Mesothelial cell of epicardium (in vitro differentiated cells): ENCODE measurements at places on chromosomes 1 and 21. TPM values are rescaled to one million over a fixed set of nuclear protein-coding genes. Genes with fewer than 3 reads are reported as not detected.

GLIS1 gene
- total RNA-seq, result 1.1 to 1.6 TPM (median 1.2 TPM) in 3 replicates

MNDA gene
- not detected in 3 replicates for total RNA-seq

TNFSF18 gene
- total RNA-seq, result 3.3 to 4.6 TPM (median 3.7 TPM) in 3 replicates

ACTL8 gene
- total RNA-seq, result not detected in 3 replicates

GRIK1 gene
- total RNA-seq, result 4.3 to 5.9 TPM (median 5.4 TPM) in 3 replicates

LRRN2 gene
- total RNA-seq, result 3.3 to 4.3 TPM (median 3.9 TPM) in 3 replicates

PDC gene
- total RNA-seq, result not detected in 3 replicates

PDZK1IP1 gene
- not detected in 3 replicates for total RNA-seq

NPPA gene
- not detected in 3 replicates for total RNA-seq

DHRS3 gene
- total RNA-seq, result 1,067 to 1,086 TPM (median 1,071 TPM) in 3 replicates

TPTE gene
- total RNA-seq, result not detected in 3 replicates

DNA sequence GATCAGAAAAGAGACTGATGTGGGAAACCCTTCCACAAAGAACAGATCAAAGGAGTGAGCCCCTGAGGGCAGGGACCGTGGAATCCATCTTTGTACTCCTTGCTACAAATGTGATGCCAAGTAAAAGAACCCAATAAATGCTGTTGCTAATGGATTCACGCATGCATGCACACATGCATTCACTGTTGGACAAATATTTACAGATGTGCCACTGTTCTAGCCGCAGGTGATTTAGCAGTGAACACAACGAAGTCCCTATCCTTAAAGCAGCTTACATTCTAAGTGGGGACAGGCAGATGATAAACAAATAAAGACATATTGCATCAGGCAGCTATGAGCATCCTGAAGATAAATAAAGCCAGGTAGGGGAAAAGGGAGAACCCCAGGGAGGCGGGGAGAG, 67.8 kb downstream of the ITPKB start:
- DNase-seq, result no peak

- no peak for DNase-seq
Observed at GRCh38 chr1:6358144-6358624, 35.4 kb downstream of the ACOT7 start.

- peak; percentile 68 for DNase-seq
Observed at GRCh38 chr21:41612674-41613532, 104.9 kb upstream of the TMPRSS2 start.

DNA sequence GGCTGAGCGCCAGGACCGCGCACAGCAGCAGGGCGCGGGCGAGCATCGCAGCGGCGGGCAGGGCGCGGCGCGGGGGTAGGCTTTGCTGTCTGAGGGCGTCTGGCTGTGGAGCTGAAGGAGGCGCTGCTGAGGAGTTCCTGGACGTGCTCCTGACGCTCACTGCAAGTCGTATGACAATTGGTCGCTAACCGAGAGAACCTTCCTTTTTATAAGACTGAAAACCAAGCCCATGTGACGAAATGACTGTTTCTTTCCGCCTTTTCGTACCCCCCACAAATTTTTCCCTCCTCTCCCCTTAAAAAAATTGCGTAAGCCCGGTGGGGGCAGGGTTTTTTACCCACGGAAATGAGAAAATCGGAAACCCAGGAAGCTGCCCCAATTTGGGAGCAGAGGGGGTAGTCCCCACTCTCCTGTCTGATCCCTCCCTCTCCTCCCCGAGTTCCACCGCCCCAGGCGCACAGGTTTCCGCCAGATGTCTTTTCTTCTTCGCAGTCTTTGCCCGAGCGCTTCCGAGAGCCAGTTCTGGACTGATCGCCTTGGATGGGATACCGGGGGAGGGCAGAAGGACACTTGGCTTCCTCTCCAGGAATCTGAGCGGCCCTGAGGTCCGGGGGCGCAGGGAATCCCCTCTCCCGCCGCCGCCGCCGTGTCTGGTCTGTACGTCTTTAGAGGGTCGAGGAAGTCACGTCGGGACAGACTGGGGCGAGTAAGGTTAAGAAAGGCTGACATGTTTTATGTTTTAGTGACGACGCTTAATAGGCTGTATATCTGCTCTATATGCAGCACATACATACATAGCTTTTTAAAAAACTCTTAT, at the start of gene PTGS2:
TSS of gene PTGS2 (minus strand) at position 179 of the 817 bp plus-strand sequence. CDS start at position 46, 133 bp downstream.
- peak; percentile 78 for DNase-seq

GRCh38 chr21:46556802-46557201, 48.1 kb downstream of the S100B start:
- no peak for DNase-seq

- DNase-seq, result no peak
Observed at GRCh38 chr1:5430911-5431697, 561.1 kb downstream of the NPHP4 start.

DNA sequence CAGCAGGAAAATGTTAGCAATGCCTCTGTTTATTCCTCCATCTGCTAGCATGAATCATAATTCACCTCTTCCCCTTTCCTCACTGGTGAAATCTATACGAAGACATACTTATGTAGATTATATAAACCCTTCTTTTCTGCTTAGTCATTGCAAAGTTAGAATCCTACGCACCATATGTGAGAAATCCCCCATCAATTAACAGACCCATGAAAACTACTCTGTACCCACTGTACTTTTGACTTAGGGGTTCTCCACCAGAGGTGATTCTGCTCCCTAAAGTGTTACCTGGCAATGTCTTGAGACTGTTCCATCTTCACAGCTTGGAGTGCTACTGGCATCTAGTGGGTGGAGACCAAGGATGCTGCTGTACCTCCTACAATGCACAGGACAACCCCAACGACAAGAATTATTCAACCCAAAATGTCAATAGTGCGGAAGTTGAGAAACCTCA, 49.6 kb upstream of the KCTD3 start:
- DNase-seq, result no peak

DNA sequence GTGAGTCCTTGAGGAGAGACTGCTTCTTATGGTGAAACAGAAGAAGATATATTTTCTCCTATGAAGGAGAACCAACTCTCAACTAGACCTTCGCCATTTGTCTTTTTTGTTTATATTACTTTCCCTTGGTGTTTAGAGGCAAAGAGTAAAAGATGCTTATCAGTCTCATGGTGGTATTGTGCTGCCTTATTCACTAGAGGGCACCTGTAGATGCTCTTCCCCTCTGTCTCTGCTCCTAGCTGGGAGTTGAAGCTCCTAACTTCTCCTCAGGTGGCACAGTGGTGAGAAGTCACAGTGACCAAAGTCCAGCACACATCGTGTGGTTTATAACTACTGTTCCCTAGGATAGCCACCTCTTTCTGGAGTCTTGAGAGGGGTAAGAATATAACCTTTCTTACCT, 1359.6 kb downstream of the PLA2G4A start:
- no peak for DNase-seq

- no peak for DNase-seq
Observed at GRCh38 chr1:87284456-87285240, 44.0 kb upstream of the LMO4 start.

GRCh38 chr1:31811605-31812004, 4.2 kb downstream of the SPOCD1 start:
- DNase-seq, result no peak

GRCh38 chr21:19123525-19123924, 719.9 kb upstream of the TMPRSS15 start:
- no peak for DNase-seq

DNA sequence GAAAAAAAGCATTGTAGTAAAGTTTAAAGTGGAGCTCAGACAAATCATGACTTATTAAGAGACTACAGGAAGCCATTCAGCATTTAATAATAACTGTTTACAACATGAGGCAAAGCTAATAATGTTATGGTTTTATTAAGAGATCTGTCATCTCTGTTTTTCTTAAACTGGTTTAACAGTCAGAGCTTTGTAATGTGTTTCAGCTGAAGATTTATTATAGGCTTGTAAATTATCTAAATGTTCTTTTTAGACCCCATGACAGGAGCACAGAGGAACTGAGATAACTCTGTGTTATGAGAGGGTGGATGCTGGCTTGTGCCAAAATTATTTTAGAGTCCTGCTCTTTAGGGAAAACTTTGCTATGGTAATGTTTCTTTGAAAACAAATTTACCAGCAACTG, 38.0 kb upstream of the RWDD3 start:
- DNase-seq, result no peak

- no peak for DNase-seq
Observed at GRCh38 chr1:245598524-245599305, 443.9 kb downstream of the KIF26B start.

DNA sequence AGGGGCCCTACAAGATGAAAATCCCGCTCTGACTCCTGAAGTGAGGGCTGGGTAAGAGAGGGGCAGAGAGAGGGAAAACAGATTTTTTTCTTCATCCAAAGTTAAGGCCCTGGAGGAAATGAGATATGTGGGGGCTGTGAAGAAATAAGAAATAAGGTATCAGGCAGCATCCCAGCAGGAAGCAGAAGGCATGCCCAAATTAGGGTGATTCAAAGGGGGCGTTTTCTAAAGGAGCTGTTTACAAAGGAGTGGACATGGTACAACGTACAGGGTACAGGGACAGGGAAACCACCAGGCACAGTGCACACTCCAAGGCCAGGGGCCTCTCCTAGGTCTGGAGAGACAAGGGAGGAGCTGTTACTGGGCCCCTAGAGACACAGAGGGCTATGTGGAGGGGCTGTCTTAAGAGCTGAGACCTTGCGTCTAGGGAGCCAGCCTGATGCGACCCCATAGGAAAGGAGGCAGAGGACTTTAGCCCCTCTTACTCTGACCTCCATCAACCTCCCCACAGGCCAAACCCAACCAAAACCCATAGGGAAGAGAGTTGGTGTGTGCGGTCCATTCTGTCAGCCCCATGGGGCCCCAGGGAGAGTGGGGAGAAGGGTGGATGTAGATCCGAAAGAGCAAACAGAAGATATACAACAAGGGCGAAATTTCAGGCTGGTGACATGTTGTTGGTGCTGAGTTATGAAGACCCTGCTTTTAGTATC, 38.6 kb downstream of the STYXL2 start:
- no peak for DNase-seq

- no peak for DNase-seq
Observed at GRCh38 chr21:34113842-34114241, 40.5 kb downstream of the MRPS6 start.

DNA sequence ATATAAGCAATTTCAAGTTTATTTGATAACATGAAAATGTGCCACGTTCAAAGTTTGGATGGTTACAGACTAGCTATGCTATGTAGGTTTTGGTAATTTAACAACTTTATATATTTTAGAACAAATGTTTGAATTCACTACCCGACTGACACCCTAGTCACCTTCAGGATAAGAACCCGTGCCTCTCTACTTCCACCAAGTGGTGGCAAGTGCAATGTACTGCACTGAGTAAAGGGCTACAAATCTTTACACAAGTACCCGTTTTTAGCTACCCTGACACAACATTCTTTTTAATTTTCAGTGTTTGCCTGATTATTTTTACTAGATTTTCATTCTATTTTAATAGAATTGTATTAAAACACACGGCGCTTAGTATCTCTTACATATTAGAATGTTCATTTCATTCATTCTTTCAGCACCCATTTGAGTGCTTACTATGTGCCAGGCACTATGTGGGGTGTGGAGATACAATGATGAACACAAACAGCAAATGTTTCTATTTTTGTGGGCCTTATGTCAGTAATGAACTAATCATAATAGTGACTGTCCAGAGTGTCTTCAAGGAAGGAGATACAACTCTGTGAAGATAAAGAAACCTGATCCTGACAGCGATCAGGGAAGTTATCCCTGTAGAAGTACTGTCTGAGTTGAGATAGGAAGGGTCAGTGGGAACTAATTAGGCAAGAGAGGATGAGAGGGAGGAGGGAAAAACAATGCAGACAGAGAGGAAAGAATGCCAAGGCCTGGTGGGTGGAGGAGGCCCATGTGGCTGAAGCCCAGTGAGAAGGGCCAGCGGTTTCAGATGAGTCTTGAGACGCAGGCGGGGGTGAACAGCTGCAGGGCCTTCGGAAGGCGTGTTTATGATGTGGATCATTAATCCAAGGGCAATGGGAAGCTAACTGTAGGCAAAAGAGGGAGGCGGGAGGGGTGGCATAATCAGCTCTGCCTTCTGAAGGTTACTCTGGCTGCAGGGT, 3.8 kb downstream of the LCA5L start:
- DNase-seq, result no peak

DNA sequence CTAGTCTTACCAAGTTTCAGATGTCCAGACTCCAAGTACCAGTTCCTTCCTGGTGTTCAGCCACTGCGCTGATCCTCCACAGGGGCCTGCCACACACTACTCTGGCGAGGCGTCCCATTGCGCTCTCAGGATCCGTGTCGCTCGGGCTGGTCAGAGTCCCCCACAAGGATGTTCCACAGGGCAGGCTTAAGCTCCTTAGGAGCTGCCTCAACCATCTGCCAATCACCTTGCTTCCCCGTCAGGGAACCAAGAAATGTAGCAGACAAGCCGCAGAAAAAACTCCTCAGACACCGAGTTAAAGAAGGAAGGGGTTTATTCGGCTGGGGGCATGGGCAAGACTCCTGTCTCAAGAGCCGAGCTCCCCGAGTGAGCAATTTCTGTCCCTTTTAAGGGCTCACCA, 9.8 kb downstream of the OR2W3 start:
- no peak for DNase-seq

DNA sequence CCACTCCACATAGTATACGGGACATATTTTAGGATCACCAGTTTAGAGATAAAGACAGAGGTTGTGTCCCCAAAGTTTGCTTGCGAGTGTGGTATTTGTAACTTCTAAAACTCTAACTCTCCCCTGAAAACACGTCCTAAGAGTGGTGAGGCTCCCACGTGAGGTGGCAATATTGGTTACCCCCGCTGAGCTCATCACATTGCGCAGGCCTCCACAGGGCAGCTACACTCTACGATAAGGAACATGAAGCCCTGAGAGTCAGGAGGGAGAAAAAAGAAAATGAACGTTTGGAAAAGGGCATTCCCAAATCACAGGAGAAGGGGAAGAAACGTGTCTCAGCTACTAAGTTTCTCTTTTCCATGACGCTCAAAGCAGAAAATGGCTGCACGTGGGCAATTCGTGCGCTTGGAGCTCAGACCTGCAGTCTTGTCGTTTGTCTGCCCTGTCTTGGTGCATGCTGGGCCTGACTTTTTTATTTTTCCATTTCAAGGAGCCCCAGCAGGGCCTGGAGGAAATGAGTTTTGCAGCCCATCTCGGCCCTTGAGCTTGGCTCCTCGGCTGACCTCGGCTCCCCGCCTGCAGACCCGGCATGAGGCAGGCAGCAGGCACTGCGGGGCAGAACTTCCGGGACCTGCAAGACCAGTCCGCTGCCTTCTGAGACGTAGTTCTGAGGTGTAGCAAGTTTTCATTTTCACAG, 25.7 kb downstream of the ERG start:
- no peak for DNase-seq

- no peak for DNase-seq
Observed at GRCh38 chr1:14742181-14742980, 143.9 kb downstream of the KAZN start.

GRCh38 chr1:100130552-100131077, 2.1 kb downstream of the SASS6 start:
- no peak for DNase-seq

DNA sequence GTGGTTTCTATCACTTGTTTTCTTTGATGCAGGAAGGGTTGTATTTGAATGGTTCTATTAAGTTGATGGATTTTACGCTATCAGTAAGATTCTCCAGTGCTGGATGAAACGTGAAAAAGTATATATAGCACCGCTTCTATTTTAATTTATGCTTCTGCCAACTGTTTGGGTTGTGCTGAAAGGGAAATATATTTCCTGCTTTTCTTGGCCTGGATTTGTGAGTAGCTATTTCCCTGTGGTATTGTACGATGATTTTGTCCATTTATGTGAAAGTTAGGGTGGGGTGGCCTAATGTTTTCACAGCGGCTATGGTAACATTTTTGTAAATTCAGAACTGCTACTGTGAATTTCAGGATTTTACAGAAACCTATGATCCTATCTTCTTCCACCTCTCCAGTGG, 322 bp downstream of the C1orf162 start:
- DNase-seq, result no peak

GRCh38 chr21:28657566-28657965, 335.1 kb downstream of the LTN1 start:
- no peak for DNase-seq
